ENCODE measurements at places on chromosomes 2 and 18.
A peak's percentile ranks its signal among the peaks of the same experiment; 100 is the strongest.

DNA sequence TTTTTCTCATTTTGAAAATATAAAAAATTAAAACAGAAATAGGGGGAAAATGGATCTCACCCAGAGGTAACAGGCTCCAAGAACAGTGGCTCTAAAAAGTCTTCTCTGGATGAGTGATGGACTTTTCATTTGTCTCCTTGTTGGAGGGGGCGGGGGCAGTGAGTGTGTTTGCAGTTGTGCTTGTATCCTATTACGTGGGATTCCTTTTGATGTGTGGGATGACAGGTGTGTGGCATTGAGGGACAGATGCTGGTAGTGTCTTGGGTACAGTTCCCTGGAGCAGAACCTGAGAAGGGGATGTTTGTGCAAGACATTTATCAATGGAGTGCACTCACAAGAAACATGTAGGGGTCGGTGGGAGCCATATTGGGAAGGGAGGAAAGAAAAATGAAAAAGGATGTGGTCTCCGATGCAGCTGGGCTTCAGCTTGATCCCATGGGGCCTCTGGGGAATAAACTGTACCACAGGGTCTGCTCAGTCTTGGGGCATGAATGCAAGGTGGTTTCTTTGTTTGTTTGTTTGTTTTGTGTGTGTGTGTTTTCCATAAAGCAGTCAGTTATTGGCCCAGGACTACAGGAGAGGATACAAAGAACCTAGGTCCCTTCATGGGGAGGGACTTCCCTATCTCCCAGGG, 120.0 kb upstream of the SLC35G4 start:
- DNase-seq: no peak

GRCh38 chr18:21064347-21064746, 47.3 kb downstream of the ROCK1 start:
- no peak for DNase-seq

DNA sequence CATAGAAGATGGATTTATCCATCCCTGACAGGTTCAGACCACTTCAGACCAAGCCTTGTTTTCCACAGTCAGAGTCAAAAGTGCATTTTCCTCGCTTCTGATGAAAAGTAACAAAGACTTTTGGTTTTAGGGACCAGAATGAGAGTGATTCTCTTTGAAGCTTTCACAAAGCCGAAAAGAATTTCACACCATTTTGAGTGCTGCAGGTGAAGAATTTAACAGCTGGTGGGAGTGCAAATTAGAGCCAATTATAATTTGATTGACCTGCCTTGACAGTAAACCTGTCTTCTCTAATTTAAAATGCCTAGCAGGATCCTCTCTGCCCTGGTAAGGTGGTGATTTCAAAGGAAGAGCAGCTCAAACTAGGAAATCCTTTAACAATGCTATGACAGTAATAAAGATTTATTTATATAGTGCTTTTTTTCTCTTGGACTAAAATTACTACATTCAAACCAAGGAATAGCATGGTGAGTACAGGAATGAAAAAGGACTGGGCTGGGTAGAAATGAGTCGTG, 241.6 kb downstream of the HRH4 start:
- no peak for DNase-seq

DNA sequence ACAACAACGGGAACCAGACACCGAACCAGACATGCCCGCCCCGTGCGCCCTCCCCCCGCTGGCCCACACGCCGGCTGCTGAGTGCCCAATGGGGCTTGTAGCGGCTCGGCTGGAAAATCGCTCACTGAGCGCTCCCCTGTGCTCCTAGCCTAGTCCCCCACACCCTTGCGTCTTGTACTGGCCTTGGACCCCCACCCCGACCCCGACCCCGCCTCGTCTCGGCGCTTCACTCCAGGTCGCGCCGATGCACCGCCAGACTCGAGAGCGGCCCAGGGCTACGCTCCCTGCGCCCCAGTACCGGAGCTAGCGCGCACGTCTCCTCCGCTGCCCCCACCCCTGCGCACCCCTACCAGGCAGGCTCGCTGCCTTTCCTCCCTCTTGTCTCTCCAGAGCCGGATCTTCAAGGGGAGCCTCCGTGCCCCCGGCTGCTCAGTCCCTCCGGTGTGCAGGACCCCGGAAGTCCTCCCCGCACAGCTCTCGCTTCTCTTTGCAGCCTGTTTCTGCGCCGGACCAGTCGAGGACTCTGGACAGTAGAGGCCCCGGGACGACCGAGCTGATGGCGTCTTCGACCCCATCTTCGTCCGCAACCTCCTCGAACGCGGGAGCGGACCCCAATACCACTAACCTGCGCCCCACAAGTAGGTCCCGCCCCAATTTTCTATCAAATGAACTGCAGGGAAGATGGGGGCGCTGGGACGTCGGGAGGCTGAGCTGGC, 1.5 kb downstream of the GAD1 start:
- no peak for DNase-seq

- no peak for DNase-seq
Measured at GRCh38 chr2:70258532-70258875, 567 bp downstream of the PCYOX1 start.

GRCh38 chr2:142165790-142166189, 35.0 kb upstream of the LRP1B start:
- no peak for DNase-seq

GRCh38 chr2:26847307-26847654, 651 bp upstream of the DPYSL5 start:
- no peak for DNase-seq

- no peak for DNase-seq
Measured at GRCh38 chr2:240491483-240491882, 56.0 kb downstream of the GPC1 start.

- DNase-seq: peak; percentile 60
Measured at GRCh38 chr2:241870611-241871537, 1.3 kb downstream of the RTP5 start.

DNA sequence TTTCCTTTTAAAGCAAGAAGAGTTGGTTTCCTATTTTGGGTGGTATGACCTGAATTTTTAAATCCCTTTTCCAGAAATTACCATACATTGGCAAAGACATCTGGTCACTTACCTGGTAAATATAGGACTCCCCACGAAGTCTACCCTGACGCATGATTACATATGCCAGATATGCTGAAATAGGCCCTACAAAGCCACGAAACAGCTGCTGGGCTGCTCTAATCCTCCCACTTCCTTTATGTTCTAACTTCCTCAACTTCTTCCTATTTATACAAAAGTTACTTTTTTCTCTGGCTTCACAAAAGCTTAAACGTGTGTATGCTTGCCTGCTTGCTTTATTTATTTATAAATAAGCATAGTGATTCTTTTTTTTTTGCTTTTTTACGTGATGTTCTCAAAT, 186.0 kb upstream of the EPHA4 start:
- no peak for DNase-seq

GRCh38 chr2:126850940-126851339, 47.8 kb upstream of the TEX51 start:
- DNase-seq: no peak

- DNase-seq: no peak
Measured at GRCh38 chr2:37020212-37020886, 54.0 kb upstream of the STRN start.

DNA sequence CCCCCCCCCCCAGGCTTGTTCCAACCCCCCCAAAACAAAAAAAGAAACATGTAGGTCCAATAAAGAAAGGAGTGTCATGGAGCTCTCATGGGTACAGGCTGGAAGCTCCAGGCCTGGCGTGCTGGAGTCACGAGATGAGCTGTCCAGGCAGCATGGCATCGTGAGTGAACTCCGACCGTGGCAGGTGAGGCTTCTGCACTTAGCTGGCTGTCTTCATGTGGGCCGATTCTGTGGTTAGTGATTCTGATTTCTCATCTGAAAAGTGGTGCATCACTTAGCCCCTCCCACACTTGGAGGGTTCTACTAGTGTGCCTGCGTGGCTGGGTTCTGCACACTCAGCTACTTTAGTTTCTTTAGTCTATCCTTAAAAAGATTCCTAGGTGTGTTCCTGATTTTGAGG, 126.4 kb upstream of the MGAT5 start:
- peak; percentile 56 for DNase-seq

- no peak for DNase-seq
Measured at GRCh38 chr2:88811681-88812080, 120.2 kb downstream of the RPIA start.

DNA sequence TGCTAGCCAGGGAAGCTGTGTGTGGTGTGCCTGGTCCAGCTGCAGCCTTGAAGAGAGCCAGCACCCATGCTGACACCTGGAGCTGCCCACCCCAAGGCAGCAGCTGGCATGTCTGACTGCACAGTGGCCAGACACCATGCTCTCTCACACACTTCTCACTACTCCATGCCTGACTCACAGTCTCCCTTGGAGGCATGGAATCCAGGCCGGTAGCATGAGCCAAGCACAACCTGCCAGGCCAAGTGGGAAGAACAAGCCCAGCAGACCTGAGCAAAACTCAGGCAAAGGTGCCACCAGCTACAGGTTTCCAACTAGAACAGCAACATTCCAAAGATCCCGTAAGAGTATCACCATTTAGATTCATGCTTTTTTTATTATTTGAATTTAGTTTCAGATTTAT, 625.3 kb upstream of the LRRTM4 start:
- DNase-seq: no peak

- no peak for DNase-seq
Measured at GRCh38 chr2:219698748-219699439, 71.5 kb downstream of the SLC4A3 start.

DNA sequence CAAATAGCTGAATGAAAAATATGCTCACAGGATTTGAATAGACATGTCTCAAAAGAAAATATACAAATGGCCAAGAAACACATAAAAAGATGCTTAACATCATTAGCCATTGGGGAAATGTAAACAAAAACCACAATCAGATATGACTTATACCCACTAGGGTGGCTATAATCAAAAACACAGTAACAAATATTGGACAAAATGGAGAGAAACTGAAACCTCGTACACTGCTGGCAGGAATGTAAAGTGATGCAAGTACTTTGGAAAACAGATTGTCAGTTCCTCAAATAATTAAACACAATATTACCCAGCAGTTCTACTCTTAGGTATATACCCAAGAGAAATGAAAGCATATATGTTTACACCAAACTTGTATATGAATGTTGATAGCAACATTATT, 213.0 kb downstream of the PHLPP1 start:
- no peak for DNase-seq

DNA sequence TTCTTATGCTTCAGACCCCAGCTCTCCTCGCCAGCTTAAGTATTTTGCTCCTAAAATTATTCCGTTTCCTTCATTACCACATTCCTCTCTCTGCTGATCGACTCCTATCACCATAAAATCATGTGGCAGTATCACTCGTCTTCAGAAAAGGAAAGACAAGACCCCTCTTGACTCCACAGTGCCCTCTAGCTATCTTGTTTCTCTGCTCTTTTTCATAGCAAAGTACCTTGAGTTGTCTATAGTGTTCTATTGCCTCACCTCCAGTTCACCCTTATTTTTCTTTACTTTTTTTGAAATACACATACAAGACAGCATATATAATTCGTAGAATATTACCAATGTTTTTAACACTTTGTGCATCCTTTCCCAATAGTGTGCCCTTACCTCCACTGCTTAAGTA, 273.2 kb upstream of the SIX3 start:
- DNase-seq: no peak

DNA sequence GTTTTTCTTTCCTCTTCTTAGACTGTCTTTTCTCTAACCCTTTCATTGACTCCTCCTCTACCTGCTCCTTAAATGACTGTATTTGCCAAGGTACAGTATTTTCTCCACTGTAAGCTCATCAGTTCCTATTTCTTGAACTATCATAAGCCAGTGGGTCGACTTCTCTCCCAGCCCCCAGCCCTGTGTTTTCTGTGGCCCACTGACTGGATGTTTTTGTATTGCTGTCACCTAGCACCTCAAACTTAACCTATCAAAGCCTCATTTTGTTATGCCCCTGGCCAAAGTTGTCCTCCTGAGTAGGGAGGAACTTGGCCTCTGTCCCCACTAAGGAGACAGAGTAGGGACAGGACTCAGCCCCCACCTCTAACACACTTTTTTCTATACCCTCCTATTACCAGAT, 65.4 kb upstream of the CABLES1 start:
- no peak for DNase-seq

DNA sequence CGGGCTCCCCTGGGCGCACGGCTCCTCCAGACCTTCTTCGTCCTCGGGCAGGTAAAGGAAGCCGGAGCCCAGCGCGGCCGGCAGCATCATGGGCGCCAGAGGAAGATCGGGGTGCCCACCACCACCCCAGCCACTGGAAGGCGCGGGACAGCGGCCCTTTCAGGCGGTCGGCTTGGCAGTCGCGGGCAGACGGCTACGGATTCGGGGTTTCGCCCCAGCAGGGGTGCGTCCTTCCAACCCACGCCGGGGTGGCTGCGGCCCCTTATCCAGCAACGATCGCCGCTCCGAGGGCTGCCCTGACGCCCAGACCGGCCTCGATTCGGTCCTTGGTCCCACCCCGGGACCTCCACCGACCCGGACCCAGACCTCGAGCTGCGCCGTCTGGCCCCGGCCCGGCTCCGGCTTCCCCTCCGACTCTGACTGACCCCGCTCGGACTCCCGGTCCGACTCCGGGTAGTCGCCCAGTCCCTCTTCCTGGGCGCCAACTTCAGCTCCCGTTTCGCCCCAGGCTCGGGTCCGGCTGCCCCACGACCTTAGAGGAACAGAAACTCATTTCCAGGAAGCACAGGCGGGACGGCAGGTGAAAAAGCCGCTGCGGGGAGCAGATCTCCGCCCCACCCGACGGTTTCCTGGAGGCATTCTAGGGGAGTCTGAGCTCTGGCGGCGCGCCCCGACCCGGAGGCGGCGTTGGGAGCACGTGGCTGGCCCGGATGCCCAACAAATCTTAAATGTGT, 30.2 kb upstream of the SSB start:
- peak; percentile 45 for DNase-seq

DNA sequence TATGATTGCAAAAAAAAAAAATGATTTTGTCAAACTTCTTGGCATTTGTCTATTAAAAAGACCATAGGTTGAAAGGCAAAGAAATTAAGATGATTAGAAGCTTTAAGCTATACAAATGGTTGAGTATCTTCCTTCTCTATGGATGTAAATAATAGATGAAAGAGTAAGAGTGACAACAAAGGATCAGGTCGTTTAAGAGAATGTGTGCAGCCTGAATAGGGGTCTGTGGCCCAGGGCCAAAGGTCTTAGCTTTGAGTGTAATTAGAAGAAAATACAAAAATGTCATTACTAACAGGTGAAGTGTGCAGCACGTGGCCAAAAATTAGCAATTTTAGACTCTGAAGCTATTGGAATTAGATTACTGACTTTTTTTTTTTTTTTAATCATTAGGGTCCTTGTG, 122.4 kb downstream of the GREB1L start:
- DNase-seq: no peak

- no peak for DNase-seq
Measured at GRCh38 chr18:25164211-25164847, 187.6 kb downstream of the ZNF521 start.
